AG09309 (cell line): ENCODE measurements at places on chromosomes 4 and X.

DNA sequence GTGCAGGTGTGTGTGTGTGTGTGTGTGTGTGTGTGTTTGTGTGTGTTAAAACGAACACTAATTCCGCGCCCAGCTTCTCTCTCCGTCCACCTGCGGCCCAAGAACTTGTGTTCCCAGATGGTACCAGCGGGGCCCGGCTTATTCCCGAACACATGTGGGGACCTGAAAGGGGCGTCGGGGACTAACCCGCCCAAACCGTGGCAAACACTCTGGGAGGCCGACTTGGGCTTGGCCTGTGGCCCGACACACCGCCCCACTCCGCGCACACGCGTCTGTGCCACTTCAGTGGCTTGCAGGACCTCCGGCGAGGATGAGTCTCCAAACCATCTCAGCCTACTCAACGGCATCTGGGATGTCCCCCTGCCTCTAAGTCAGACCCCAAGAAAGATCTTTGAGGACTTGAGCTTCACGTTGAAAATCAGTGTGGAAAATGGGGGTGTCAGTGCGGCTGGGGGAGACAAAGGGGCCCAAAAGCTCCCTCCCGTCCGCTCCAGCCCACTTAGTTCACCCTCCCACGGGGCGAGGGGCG is 790 bp upstream of the HHIP start:
- no peak for DNase-seq

DNA sequence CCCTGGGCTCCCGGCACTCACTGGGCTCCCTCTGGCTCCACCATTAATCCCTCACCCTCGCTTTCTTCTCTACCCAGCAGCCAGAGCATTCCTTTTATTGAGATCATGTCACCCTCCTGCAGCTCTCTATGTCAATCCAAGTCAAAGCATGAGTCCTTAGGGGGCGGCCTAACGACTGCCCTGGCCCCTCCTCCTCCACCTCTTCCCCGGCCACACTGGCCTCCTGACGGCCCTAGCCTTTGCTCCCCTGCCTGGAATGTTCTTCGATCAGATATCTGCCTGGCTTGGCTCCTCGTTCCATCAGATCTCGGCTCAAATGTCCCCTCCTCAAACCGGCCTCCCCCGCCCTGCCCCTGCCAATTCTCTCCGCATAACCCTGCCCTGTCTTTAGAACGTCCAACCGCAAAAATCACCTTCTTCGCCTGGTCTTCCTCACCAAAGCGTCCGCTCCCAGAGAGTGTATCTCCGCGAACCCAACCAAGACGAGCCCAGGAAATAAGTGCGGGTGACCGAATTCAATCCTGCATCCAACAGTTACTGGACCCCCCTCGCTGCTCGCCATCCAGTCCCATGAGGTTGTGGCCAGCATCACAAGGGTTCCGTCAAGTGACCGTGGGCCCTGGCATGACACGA is 722 bp upstream of the PNCK start:
- no peak for DNase-seq

- no peak for DNase-seq
Measured at GRCh38 chr4:140297221-140297570, 76.2 kb upstream of the SCOC start.

DNA sequence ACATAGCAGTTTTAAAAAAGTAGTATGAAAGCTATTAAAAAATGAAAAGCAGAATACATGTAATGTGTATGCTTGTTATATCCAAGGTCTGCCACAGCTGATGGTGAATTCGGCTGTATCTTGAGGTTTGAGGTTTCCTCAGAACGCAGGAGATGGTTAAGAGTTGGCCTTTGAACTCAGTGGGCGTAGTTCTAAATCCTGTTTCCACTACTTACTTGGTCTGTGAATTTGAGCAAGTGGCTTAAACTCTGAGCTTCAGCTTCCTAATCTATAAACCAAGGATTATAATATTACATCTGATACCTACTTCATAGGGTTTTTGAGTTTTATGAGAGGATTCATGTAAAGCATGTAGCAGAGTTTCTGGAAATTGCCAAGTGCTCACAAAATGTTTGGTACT is 125.2 kb downstream of the STIM2 start:
- no peak for DNase-seq

GRCh38 chr4:61739887-61740286 is 539.8 kb downstream of the ADGRL3 start:
- no peak for DNase-seq

DNA sequence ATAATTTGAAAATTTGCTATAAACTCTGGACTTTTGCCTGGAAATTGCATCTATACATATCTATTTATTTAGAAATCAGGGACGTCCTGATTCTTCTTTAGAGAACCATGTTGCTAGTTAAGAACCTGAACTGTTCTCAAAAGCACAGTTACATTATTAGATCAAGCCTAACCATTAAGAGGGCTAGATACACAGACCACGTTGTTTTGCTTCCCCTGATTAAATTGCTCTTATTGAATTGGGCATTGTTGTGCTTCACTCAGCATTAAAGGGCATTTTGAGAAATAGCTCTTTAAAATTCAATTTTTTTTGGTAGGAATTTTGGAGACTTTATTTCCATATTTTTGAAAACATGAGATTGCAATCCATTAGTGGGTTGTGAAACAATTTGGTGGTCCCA is 44.4 kb downstream of the FIP1L1 start:
- DNase-seq: no peak

- DNase-seq: peak; percentile 95
Measured at GRCh38 chr4:337143-337931, at the start of gene ZNF141. Gene ZNF141 (plus strand): TSS chr4:337814. CDS start chr4:337984, 170 bp downstream.

GRCh38 chr4:109295081-109295480 is 7.4 kb downstream of the COL25A1 start:
- no peak for DNase-seq

GRCh38 chr4:108881190-108881589 is 118.3 kb upstream of the ETNPPL start:
- DNase-seq: peak; percentile 31

DNA sequence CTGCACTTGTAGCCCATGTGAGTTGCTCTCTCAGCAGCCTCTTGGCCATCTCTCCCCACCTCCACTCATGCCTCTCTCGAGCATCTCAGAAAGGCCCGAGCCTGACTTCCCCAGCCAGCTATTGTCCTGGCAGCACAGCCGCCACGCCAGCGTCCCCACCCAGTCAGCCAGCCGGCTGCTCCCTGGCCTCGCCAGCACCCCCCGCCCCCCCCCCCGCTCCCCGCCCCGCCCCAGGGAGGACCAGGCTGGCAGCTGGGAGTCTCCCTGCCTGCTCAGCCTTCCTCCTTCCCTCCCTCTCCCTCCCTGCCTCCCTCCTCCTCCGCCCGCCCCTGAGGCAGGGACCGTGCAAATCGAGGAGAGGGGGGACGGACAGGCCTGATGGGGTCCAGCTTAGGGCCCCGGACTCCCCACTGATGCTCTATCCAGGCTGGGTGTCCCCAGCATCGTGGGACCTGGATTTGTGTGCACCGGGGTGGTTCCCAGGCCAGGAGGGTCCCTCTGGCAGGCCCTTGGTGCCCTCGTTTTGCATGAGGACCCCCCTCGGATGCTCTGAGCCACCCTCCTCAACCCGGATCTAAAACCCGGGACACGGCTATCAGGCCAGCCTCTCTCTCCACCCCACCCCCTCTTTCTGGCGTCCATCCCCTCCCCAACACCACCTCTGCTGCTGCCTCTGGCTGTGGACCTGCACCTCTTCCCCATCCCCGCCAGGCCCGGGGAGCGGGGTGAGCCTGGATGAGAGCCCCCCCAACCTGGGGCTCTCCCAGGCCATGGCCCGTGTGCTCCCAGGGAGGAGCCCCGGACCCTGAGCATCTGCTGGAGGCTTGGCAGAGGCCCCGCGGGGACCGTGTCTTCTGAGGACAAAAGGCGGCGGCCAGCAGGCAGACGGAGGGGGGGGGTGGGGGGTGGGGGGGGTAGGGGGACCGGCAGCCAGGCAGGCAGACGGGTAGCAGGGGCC is at the start of gene GPR173:
Gene GPR173 (plus strand): TSS at position 621 of the 958 bp plus-strand sequence. CDS start 27,833 bp downstream, outside the sequence.
- peak; percentile 11 for DNase-seq

DNA sequence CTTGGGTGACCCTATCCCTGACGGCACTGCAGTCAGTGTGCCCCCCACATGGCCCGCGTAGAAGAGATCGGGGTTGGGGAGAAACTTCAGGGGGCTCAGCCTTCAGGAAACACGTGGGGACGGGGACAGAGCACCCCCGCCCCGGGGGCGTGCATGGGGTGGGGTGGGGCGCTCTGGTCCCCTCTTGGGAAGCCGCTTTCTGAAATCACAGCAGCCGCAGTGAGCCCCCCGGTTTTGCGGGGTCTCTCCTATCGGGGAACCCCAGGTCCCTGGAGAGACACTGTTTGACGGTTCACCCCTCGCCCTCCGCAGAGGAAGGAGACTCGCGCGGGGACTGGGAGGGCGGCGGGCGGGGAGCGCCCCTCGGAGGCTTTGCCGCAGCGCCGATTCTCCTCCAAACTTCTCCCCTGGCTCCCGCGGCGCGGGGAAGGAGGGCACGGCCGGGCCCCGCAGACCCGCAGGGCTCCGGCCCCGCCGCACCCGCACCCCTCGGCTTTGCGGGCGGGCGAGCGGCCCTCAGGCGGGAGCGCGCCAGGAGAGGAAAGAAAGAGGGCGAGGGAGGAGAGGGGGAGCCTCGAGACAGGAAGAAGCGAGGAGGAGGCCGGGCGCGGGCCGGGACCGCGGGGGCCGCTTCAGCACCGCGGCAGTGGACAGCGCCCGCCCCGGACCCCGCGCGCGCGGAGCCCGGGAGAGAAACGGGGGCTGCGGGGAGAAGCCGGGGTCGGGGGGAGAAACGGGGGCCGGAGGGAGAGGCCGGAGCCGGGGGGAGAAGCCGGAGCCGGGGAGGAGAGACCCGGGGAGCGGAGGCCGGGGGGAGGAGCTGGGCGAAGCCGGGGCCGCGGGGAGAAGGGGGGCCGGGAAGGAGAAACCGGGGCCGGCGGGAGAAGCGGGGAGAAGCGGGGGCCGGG is 612 bp downstream of the CPLX1 start:
- DNase-seq: no peak

DNA sequence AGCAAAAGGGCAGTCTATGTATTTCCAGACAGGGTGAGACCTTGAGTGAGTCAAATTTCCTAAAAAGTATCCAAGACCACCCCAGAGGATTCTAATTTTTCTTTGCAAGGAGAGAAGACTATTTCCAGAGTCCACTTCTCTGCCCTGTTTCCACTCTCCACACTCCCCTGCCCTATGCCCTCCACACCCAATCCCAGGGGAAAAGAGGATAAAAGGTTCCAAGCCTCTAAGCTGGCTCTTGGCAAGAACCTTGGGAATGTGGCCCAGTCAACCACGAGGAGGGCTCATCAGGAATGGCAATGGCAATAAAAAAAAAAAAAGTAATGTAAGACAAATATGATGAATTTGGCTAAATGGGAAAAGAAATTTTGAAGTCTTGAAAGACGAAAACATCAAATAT is 65.9 kb downstream of the SRPX start:
- no peak for DNase-seq

- no peak for DNase-seq
Measured at GRCh38 chr4:124710015-124710741, 2.4 kb downstream of the ANKRD50 start.

DNA sequence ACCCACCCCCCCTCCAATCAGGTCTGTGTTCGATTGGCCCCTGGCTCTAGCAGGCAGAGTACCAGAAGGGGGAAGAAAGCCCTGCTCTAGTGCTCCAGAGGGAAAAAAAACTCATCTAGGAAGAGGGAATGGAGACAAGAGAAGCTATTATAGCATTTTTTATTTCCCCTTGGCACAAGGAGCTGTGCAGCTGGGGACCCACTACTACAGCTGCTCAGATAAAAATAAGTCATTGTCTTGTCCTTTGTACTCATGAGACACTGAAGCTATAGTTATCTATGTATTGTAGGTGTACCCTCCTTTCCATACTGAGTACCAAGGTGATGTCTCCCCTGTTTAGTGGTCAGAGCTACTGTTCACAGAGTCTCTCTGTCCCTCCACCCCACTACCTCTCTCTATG is 14.3 kb downstream of the CCDC160 start:
- DNase-seq: no peak

DNA sequence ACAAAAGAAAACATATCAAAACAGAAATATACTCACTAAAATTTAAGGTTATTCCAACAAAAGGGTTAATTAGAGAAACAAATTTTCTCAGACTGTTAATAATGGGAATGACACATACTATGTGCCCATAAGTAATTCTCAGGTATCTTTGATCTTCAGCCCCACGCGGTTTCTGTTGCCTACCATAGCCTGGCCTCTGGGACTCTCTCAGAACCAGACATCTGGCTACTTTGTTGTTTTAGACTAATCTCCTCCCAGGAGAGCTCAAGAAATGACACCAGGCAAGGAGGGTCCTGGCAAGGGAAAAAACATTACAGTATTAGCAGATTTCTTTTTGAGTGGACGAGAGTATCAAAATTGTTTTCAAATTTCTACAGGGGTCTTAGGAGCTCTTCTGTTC is 43.7 kb downstream of the SLC10A7 start:
- DNase-seq: no peak

- no peak for DNase-seq
Measured at GRCh38 chrX:110265661-110266060, 52.2 kb downstream of the AMMECR1 start.

DNA sequence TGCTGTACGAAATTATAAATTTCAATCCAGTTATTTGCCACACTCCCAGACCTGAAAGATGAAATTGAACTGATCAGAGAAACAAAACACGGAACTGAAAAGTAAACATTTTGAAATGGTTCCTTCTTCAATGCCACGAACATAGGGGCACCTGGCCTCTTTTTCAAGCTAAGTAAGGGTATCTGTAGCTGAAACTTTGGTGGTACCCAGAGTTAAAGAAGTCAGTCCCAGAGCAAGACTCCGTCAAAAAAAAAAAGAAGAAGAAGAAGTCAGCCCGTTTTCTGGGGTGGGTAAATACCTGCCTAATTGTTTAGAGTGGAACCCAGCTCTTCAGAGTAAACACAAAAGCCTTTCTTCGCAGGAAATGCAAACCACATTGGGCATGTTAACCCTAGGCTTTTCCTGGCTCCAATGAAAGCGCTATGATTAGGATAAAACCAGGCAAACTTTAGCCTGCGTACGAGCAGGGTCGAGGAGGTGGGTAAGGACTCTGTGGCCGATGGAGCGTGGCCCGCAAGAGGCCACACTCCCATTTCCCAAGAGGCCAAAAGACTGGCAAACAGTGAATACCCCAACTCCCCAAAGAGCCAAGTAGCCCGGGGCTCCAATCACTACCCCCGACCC is 1.3 kb downstream of the ANTXR2 start:
- DNase-seq: no peak

DNA sequence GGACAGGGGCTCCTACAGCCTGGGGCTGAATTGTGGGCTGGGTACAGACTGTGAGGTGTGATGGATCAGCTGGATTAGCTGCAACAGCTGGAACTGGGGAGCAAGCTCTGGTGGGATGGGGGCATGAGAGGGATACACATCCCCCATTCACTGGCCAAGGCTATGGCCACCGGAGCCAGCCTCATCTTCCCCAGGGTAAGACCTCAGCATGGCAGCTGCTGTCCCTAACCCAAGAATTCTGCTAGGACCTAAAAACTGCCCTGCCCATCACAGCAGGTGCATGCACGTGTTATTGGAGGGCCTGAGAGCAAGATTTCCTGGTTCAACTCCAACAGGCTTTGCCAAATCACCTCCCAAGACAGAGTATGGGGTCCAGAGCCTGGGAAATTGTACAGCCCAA is 258.6 kb upstream of the AGTR2 start:
- DNase-seq: no peak

DNA sequence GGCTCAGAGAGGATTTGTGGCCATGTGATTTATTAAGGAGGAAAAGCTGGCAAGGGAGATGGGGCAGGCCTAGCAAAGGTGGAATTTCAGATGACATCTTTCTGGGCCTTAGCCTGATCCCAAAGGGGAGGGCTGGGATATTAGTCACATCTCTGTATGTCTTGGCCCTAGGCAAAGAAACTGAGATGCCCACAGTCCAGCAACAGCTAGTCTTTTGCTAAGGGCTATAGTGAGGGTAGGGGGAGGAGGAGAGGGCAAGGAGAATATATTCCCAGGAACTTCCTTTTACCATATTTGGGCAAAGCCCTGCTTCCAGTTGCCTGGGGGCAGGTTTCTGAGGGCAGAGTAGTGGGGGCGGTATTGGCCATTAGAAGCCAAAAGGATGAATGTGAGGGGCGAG is 209.8 kb upstream of the NR3C2 start:
- no peak for DNase-seq
